Stimulated activated CD8-positive, alpha-beta memory T cell treated with anti-CD3 and anti-CD28 coated beads, Interleukin-4, amount 100 ng/mL, for 4 hours (primary cell): ENCODE measurements at places on chromosomes 16 and 17.

- DNase-seq: no peak
These were observed 55.2 kb upstream of the IRX5 start for GRCh38 chr16:54875443-54875842.

DNA sequence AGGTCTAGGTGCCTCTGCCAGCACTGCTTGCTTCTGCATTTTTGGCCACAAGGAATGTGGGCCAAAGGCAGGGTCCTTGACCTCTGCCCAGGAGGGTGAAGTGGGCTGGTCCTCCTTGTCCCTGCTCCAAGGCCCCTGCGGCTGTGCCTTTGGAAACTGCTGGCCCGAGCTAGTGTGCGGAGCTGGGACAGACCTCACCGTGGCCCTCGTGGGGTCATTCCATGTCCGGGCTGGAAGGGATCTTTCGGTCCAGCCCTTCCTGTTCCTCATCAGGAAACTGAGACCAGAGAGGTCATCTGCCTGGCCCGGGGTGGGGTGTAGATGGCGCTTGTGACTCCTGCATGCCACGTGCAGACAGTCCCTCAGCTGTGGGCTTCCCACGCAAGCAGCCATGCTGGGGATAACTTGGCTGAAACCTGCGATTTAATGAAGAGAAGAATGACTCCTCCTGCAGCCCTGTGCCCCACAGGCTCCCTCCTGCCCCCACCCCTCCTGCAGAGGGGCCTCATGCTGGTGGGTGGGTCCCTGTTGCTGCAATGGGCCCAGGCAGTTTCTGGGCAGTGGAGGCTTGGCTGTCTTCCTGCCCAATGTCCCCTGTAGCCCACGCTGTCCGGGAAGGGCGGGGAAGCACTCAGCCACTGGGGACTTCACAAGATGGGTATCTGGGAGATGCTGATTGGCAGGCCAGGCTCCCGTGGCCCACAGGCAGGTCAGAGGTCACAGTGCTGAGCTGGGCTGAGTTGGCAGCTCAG is 245.2 kb downstream of the SEC14L1 start:
- no peak for DNase-seq

GRCh38 chr17:37177254-37177870 is 198.4 kb upstream of the C17orf78 start:
- no peak for DNase-seq

DNA sequence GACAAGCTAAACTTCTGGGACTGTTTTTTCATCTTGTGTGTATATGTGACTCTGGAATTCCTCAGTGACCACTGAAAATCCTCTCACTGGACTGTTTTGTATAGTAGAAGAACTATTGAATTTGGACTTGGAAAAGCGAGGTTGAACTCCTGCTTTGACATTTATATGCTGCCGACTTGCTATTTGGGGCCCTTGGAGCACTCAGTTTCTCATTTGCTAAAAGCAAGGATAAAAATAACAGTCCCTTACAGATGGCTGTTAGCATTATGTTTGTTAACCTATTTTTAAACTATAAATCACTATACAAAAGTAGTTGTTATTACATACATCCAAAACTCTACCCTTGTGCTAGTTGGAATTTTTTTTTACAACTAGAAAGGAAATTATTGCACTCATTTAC is 9.0 kb downstream of the VMP1 start:
- no peak for DNase-seq

DNA sequence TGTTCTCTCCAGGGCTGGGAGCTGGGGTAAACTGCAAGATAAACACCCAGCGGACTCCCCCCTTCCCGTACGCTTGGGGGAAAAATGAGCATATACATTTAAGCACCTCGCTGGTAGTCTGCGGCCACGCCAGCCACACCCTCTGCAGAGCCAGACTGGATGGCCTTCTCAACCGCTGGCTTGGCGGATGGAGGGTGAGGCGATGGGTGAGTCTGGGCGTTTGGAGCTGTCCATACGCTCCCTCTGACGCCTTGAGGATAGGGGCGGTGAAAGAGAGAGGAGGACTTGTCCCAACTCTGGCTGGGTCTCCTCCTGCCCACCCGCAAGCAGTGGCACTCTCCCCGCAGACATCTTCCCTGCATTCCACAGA is 1.0 kb downstream of the ITGA3 start:
- no peak for DNase-seq

- DNase-seq: no peak
These were observed 6.6 kb downstream of the ERN2 start for GRCh38 chr16:23706439-23706838.

DNA sequence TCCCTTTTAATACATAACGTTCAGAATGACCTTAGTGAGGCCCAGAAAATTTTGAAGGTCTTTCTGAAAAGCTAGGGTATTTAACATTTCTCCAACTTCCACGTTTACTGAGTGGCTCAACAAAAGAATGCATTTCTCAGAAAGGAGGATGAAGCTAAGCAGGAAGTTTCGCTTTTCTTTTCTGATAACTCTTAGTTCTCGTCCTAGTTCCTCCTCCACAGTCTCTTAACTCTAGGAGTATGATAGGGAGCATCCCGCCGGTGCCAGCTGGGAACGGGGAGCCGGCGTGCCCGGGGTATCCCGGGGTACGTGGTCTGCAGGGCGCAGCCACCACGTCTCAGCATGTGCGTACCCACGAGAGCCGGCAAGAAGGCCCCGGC is 363 bp downstream of the KARS1 start:
- DNase-seq: no peak

DNA sequence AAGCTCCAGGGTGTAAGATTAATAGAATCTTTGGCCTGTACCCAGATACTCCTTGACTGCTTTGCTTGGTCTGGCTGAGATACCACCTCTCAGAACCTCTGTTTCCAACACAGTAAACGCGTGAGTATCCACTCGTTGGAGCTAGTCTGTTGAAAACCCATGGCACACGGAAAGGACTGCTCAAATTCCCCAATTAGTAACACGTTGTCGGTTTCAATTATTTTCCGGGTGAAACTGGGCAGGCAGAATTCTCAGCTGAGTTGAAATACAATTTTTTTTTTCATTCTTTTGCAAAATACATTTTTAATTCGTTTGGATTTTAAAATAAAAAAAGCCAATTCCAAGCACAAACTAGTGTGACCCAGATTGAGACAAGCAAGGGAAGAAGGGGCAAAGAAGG is 120.5 kb downstream of the MAF start:
- DNase-seq: no peak

GRCh38 chr17:16353317-16354174 is at the start of gene CENPV:
CENPV (minus strand) TSS chr17:16353469; CDS start chr17:16353436, 33 bp downstream.
- peak; percentile 37 for DNase-seq

- DNase-seq: no peak
These were observed 790 bp downstream of the NCBP3 start for GRCh38 chr17:3845291-3845620.

DNA sequence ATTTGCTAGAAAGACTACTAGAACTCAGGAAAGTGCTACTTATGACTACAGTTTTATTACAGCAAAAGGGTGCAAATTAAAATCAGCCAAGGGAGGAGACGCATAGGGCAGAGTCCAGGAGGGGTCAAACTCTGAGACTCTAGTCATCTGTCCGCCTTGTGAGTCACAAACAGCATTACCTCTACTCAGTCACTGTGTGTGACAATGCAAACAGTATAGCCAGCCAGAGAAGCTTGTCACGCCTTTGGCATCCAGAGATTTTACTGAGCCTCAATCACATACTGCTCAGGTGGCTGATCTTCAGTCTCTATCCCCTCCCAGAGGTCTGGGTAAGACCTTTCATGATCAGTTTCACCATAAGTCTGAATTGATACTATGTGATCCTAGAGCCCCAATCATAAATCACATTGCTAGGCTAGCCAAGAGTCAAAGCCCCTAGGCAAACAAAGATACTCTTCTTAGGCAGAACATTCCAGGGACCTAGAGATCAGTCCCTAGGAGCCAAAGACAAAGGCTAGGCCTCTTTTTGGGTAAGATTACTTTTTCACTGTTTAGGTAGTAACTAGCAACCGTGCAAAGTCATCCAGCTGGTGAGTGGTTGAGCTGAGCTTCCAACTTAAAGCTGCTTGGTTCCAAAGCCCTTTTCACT is 48.8 kb upstream of the CLEC19A start:
- DNase-seq: no peak

GRCh38 chr17:74446551-74447500 is 14.9 kb downstream of the GPRC5C start:
- no peak for DNase-seq

GRCh38 chr16:68656751-68657150 is 11.6 kb downstream of the CDH3 start:
- no peak for DNase-seq

GRCh38 chr17:7312432-7313087 is 2.6 kb downstream of the GPS2 start:
- no peak for DNase-seq

- no peak for DNase-seq
These were observed 3.0 kb downstream of the EME1 start for GRCh38 chr17:50375858-50376538.

- DNase-seq: no peak
These were observed 209.6 kb upstream of the CACNG5 start for GRCh38 chr17:66625311-66625767.

DNA sequence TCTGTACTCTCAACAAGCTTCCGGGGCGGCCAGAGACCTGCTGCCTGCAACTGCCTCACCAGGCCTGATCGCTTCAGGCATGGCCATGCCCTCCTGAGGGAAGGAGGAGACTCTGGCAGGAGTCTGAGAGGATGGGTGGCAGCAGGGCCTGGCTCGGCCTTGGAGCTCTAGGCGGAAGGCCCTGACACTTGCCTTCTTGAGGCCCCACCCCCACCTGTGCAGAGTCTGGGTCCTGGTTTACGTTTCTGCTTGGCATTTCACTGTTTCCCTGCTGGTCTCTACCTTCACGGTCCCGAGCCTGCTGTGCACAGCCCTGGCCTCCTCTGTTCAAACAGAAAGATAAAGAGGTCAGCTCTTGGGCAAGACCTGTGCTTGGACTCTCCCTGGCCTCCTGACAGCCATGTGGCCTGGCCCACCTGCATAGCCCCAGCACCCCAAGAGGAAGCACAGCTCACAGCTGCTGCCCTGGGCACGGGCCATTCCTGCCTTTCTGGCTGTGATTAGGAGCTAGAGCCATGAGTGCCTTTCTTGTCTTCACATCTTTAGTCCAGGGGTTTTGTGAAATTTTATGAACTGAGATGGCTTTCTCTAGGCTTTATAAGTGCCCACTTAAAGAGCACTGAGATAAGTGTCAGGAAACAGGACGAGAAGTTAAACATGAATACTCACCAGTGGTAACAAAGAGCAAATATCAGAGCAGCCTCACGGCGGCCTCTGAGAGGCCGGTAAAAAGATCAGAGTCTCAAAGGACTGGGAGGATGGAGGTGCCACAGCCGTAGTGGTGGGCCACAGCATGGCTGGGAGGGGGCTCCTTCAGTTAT is 25.6 kb upstream of the MTSS2 start:
- no peak for DNase-seq
